ENCODE measurements at places on chromosomes 2 and 18. TPM values are rescaled to one million over a fixed set of nuclear protein-coding genes. Genes with fewer than 3 reads are reported as not detected.
A peak's percentile ranks its signal among the peaks of the same experiment; 100 is the strongest.

GRCh38 chr2:231642631-231643494 is 50.2 kb downstream of the TEX44 start:
- DNase-seq = peak; percentile 23

GRCh38 chr2:61177727-61178549 is 15.9 kb downstream of the C2orf74 start:
- no peak for DNase-seq

DNA sequence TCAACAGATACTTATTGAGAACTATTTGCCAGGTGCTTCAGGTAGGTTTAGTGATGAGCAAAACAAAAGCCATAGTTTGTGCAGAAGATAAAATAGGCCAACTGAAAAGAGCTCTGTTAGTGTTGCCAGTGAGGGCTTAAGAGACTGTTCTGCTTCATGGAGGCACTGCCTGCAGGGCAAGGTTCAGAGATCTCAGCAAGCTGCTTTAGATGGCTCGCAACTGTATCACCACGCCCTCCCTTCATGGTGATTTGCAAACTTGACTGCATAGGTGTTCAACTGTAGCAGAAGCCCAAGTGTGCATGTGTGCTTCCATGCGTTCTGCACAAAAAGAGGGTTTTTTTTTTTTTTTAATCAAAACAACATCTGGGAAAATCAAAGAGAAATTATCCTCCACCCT is 84.5 kb downstream of the RAPH1 start:
- no peak for DNase-seq

DNA sequence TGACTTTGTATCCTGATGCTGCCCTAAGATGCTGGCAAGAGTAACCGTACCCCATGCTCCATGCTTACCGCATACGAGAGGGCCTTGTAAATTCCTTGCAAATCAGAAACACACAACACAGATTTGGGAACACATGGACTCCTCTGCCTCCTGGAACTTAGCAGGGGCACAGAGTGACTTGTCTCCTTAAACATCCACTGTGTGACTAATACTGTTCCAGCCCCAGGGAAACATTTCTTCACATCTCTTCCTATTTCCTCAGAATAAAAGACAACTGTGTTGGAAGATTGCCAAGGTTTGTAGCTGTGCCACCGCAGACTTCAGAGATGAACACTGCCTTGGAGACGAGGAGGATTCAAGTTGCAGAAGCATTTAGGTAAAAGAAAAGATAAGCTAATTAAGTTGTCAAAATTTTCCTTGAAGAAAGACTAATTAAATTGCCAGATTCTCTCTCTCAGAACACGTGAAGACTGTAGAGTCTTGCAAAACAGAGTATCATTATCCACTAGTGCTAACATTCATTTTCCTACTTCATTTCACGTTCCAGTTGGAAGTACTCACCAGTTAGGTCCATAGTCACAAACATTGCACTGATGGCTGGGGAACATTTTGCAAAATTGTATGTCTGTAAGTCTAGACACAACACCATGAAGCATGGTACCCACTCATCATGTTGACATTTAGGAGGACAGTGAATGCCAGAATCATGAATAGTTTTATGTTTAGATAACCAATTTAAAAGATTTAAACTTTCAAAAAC is 188.8 kb downstream of the TSN start:
- DNase-seq = no peak

DNA sequence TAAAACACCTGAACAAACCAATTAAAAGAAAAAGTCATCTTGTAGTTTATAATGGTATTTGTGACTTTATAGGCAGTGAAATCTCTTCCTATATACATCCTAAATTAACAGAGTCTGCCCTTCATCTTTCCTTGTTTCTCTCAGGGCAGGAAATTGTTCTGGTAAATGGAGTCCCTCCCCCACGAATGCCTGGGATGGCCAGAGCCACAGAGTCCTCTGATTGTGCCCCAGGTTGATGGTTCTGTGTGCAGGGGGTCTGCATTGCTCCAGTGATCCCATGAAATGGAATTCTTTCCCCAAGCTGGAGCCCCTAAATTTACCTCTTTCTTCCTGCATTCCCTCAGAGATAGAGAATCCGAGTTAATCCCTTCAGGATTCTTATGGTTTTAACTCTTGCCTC is 155.5 kb downstream of the MTX2 start:
- no peak for DNase-seq

- no peak for DNase-seq
Observed at GRCh38 chr2:152826581-152827279, 108.3 kb downstream of the ARL6IP6 start.

DNA sequence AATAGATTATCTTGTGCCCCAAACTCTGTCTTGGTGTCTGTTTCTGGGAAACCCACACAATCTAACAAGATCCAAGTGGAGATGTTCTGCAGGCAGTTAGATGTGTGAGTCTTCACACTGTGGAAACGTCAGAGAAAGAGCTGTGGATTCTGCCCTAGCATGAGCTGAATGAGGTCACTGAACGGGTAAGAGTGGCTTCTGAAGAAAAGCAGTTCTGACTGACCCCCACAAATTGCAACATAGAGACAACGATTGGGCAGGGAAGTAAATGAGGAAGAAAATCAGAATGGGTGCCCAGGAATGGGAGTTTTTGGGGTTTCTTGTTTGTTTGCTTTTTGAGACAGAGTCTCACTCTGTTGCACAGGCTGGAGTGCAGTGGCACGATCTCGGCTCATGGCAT is 12.9 kb upstream of the RPL37A start:
- DNase-seq = no peak

DNA sequence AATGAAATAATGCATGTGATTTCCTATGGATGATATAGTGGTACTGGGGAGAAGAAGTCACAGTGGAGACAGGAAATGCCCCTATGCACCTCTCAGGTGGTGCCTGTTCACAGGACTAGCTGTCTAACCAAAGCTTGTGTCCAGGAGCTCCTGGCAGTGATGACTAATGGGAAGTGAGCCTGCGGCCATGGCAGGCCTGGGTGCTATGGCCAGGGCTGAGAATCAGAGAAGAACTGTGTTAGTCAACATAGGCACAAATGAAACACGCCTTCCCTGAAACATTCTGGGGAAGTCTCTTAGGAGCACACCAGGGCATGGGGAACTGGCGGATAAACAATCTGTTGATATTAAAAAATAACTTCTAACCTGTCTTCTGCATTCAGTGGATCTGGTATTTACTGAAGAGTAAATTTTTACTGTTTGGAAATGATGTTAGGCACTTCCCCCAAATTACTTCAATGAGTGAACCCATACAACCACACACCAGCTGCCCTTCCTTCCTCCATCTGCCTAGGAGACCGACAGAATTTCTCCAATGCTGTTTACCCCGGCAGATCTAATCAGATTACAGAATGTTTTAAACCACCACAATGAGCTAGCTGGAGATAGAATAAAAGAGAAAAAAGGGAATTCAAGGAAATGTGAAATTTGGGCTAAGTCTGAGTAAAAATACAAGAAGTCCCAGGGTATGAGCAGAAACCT is 67.4 kb downstream of the MEP1B start:
- DNase-seq = no peak

- no peak for DNase-seq
Observed at GRCh38 chr2:226508683-226509082, 290.9 kb downstream of the IRS1 start.

GRCh38 chr18:67301592-67301991 is 214.9 kb downstream of the DSEL start:
- DNase-seq = no peak

- no peak for DNase-seq
Observed at GRCh38 chr2:72144274-72144631, 3.4 kb downstream of the CYP26B1 start.

DNA sequence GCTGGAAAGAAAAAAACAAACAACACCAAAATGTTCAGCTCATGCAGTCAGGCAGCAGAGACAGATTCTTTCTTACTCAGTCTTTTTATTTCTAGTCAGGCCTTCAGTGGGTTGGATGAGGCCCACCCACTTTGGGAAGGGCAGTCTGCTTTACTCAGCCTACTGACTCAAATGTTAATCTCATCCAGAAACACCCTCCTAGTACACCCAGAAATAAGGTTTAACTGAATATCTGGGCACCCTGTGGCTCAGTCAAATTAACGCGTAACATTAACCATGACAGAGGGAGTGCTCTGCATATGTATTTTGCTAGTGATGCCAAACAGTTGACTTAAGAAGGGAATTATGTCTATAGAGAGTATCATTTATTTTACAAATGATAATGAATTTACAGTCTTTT is 401.6 kb downstream of the PARD3B start:
- no peak for DNase-seq

GRCh38 chr2:124888431-124888830 is 863.3 kb downstream of the CNTNAP5 start:
- DNase-seq = no peak

- no peak for DNase-seq
Observed at GRCh38 chr2:240506406-240507059, 51.3 kb downstream of the ANKMY1 start.

- DNase-seq = no peak
Observed at GRCh38 chr18:55400081-55400480, 187.9 kb downstream of the TCF4 start.

DNA sequence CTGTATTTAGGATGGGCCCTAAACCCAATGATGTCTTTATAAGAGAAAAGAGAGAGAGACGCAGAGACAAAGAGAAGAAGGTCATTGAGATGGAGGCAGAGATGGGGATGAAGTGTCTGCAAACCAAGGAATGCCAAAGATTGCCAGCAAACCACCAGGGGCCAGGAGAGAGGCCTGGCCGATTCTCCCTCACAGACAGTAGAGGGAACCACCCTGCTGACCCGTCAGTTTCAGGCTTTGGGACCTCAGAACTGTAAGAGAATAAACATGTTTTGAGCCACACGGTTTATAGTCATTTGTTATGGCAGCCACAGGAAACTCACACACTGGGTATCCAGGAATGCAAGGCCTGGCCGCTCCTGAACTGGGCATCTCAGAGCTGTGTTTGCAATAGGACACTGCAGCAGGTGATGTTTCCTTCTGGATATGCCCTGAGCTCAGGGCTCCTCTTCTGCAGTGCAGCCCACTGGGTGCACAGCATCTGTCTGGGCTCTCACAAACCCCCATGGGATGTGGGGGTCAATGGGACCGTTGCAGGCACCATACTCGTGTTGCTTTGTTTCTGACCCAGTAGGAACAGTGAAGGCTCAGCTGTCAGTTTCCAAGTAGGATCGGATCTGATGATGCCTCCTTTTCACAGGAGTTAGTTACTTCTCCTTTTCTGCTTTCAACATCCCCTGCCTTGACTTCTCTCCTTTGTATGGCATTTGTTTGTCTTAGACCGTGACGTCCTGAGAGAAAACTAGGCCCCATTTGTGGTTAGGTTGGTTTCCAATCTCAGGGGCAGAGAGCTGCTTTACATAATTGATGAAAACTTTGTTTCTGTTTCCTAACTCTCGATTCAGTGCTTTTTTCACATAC is 20.8 kb downstream of the PTPN18 start:
- DNase-seq = no peak

DNA sequence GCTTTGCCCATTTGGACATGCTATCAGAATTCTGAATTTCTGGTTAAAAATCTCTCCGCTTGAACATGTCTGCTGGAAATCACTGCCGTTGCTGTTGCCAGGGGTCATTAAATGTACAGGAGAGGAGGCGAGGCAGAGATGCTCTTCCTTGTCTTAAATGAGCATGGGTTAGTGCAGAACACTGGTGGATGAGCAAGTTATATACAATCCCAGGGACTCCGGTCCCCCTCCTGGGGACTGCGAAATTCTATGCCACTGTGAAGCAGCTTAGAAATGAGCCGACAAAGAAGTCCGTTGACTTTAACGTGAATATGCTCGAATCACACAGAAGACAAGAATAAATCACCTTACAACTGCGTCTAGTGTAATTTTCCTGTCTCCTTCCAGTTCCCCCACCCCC is 95.1 kb upstream of the KLHL14 start:
- DNase-seq = no peak

TNP1 gene
- not detected for total RNA-seq

KCNK3 gene
- total RNA-seq = 0.73 TPM

TUBB6 gene
- total RNA-seq = 318 TPM

RGPD4 gene
- total RNA-seq = not detected

SETBP1 gene
- total RNA-seq = 18.5 TPM

CTNNA2 gene
- not detected for total RNA-seq

LONRF2 gene
- 6.1 TPM for total RNA-seq

AFF3 gene
- total RNA-seq = 1.2 TPM
